Left cardiac atrium (tissue), 4 donors: ENCODE measurements at places on chromosomes 16 and 17. TPM values are rescaled to one million over a fixed set of nuclear protein-coding genes. Genes with fewer than 3 reads are reported as not detected.

Gene ADAD2
- 0.59 TPM for total RNA-seq

Gene PIGW
- 5.7 TPM for total RNA-seq

Gene PRSS22
- not detected for total RNA-seq

Gene NGFR
- total RNA-seq, result 31.1 TPM

Gene PLK1
- total RNA-seq, result 1.5 TPM

Gene ERI2
- total RNA-seq, result 7.2 TPM

Gene HSD17B1
- 2.8 TPM for total RNA-seq

Gene COG1
- total RNA-seq, result 37.4 TPM

Gene CX3CL1
- total RNA-seq, result 23.2 TPM
